ENCODE measurements at places on chromosomes 7 and 10. TPM values are rescaled to one million over a fixed set of nuclear protein-coding genes. Genes with fewer than 3 reads are reported as not detected.

Gene PTPRZ1
- not detected for total RNA-seq

Gene EFCAB10
- 0.42 TPM for total RNA-seq

Gene PDZD7
- 1.4 TPM for total RNA-seq

Gene TCF7L2
- 4.3 TPM for total RNA-seq

Gene ARHGAP19
- 19.0 TPM for total RNA-seq

Gene APBB1IP
- total RNA-seq = 91.6 TPM

DNA sequence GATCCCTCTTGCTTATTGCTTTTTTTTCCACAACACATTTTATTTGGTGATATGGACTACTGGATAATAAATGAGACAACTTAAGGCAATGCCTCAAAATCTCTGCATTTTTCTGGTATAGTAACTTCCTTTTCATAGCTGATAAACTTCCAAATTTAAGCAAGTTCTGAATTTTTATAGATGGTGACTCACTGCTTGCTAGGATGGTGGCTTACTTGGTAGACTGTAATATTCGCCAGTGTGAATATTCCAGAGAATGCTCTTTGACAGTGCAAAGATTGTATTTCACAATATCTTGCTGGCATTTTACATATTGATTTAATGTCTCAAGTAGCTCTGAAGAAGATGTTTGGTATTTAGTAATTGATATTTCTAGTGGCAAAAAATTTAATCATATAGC lies 472.4 kb downstream of the TFEC start:
- DNase-seq = no peak

DNA sequence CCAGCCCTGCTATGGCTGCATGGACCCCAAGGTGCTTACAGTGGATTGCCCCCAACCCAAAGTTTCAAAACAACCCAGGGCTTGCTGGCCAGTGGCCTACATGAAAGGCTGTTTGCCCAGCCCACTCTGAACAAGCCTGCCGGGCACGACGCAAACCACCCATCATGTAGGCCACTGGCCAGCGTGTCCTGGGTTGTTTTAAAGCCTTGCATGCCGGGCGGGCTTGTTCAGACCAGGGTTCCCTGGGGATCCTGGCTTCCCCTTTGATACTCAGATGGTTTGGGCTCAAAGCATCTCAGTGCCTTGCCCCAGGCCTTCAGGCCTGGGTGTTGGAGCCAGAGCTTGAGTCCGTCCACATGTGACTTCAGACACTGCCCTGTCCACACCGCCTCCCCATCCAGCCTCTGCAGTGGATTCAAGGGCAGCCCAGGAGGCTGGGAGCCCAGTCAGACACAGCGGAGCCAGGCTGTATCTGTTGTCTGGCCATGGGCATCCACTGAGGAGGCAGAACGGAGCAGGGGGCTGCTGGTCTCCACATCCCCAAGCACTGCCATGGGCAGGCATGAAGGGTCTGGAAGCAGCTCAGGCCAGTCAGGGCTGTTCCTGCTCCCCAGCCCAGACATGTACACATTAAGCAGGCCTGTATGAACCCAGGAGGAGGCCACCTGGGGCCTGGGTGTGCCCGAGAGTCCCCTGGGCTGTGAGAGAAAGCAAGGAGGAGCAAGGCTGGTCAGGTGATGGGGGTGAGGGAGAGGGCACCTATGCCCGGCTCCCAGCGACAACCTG lies 4.0 kb upstream of the ADIRF start:
- no peak for DNase-seq

GRCh38 chr10:115117301-115117700 lies 24.1 kb downstream of the ATRNL1 start:
- DNase-seq = no peak

DNA sequence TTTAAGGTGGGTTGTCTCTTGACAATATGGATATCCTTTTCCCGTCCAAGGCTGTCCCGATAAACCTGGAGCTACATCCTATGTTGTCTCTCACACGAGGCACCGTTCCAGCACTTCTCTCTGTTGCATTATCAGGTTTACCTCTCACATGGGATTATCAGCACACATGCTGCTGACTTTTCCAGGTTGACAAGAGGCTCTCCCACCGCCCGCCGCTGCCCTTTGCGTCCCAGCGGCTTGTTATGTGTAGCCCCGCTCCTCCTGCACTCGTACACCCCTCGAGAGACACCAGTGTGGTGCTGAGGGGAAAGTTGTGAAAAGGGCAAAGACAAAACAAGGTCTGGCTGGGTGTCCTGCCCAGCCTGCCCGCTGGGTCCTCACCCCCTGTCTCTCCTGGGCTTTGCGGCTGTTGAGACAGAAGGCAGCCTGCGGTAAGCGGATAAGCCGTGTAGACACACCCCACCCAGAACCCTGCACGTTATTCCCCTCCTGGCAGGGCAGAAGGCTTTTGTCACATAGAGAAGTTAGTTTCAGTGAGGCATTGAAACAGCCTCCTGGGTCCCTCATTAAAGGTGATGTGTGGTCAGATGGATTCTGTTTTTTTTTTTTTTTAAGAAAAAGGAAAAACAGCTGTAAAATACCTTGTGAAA lies 38.7 kb downstream of the UBE3C start:
- DNase-seq = no peak

- no peak for DNase-seq
These were observed 78.0 kb upstream of the MACROH2A2 start for GRCh38 chr10:69974551-69975155.

DNA sequence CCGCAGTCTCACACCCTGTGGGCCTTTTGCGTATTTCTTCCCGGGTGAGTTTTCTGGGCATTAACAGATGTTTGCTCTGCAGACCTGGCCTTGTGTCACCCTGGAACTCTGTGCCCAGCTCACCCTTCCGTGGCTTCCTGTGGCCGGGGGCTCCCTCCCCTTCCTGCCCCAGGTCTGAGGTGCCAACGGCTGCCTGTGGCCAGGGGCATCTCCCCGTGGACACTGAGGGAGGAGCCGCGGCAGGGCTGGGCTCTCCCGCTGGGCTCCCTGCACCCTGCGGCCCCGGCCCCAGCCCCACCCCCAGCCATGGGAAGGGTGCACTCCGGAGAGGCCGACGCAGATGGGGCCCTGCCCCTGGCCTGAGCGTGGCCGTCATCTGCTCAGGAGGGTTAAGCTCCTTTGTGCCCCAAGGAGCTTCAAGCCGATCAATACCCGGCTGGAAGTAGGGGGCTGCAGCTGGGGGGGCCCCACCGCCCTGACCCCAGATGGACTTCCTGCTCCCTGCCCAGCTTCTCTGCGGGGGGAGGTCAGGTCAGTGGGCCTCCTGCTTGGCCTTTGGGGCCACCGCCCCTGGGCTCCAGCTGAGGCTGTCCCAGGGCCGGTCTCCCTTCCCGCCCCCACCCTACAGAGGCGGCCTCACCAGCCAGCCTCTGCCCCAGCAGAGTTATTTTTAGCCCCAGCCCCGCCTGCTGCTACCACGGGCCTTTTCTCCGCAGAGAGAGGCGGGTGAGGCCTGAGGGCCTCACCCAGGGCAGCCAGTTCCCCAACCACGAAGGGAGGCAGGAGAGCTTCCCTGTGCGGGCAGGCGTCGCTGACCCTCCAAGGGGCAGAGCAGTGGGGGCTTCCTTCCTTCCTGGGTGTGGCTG lies 24.2 kb downstream of the PWWP2B start:
- DNase-seq = no peak

DNA sequence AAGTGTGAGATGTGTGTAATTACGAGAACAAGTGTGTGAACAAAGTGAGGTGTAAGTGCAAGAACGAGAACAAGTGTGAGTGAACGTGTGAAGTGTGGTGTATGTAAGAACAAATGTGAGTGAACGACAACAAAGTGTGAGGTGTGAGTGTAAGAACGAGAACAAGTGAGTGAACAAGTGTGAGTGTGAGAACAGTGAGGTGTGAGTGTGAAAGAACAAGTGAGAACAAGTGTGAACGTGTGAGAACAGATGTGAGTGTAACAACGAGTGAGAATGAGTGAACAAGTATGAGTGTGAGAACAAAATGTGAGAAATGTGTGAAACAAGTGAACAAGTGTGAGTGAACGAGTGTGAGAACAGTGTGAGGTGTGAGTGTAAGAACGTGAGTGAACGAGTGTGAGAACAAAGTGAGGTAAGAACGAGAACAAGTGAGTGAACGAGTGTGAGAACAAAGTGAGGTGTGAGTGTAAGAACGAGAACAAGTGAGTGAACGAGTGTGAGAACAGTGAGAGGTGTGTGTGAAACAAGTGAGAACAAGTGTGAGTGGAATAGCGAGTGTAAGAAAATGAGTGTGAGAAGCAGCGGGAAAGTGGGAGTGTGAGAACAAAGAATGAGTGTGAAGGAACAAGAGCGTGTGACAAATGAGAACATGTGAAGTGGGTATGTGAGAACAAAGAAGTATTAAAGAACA lies 47.2 kb downstream of the ESYT2 start:
- DNase-seq = no peak

DNA sequence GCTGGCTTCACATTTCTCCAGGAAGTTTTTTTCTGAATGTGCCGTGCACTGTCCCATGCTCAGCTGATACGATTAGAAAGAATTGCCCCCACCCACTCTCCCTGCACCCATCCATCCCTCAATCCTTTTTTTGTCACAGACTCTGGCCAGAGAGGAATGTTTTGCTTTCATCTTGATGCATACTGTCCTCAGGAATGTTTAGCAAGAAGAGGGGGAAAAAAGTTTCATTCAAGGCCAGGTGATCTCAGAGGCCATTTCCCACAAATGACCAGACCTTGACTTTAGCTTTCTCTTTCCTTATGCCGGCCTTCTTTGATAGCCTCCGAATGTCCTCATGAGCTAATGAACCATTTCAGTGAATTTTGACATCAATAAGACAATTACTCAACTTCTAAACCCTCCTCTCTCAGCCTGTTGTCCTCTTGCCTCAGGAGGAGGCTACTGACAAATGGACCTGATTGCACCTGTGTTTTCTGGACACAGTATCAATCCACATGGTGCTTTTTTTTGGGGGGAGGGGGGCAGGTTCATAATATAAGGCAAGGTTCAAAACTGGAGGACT lies 105.0 kb upstream of the KLF6 start:
- no peak for DNase-seq

GRCh38 chr7:26668821-26669220 lies 195.6 kb downstream of the SKAP2 start:
- no peak for DNase-seq

DNA sequence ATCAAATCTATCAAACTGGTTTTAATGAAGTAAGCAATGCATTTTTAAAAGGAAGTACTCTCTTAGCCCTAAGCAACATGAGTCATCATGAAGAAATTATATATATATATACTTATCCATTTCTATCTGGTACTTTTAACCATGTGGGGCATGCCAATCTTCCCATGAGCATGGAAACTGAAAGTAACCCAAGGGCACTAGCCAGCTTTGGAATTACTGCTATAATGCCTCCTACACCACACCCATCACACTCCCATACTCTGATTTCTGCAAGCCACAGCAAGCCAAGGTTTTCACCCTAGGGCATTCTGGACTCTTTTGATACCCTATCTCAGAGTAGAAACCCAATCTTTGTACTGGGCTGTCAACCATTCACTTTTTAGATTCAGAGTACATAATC lies 204.6 kb downstream of the IMMP2L start:
- no peak for DNase-seq

DNA sequence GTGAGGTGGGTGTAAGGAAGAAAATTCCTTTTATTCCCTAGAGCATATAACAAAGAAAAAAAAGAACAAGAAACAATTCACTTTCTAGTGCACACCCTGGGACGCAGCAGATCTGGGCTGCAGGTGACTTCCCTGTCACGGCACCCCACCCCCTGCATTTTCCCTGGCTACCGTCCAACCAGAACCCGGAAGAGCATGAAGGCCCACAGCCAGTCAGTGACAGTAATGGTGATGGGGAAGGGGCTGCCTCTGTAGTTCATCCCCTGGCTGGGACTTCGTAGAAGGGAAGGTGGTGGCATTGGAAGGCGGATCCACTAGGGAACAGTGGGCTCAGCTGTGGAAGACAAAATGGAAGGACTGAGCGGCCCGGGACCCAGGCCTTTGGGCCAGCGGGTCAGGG lies 236.7 kb downstream of the BUB3 start:
- no peak for DNase-seq

DNA sequence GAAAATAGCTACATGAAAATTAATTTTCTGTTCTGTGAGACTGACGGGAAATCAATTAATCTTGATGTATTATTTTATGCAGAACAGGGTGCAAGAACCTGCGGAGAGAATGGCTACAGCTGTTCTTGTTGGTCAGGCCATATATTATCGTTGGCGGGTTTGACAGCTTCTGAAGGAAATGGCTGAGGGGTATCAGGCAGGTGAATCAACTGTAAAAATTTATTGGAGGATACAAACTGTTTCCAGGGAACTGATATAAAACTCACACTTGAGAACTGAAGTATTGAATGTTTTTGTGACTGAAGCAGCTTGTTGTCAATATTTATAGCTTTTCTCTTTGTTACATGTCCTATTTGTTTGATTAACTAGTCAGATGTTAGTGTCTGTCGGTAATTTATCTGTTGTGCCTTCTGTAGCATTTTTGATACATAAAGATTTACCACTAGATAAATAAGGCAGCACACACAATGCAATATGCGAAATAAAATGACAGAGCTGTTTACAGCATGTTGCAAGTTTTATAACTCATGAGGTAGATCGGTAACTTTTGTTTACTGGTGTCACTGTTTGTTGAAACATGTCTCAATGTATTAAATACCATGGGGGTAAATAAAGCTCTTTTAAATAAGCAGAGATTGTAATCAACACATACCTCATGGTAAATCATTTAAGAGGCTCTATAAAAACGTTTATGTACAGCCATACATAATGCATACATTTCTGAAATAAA lies 308.2 kb downstream of the LRMDA start:
- DNase-seq = no peak

DNA sequence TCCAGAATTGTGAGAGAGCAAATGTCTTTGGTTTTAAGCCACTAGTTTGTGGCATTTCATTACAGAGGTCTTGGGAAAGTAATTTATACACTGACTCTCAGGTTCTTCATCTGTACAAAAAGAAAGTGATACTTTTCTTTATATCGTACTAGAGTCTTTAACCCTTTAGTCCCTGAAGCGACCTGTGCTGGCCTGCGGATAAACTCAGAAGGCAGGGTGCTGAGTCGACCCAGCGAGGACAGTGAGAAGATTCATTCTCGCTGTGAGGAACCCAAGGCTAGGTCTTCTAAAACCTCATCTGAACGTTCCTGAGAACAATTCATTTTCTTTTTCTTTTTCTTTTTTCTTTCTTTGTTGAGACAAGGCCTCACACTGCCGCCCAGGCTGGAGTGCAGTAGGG lies 514.2 kb upstream of the MGMT start:
- DNase-seq = no peak

GRCh38 chr7:47690902-47691558 lies 109.1 kb upstream of the TNS3 start:
- DNase-seq = no peak

GRCh38 chr10:34667177-34667576 lies 147.9 kb downstream of the PARD3 start:
- DNase-seq = no peak

Data from naive thymus-derived CD8-positive, alpha-beta T cell (primary cell).